NCI-H510A treated with DMSO at 0.1 percent for 48 hours (cell line): ENCODE measurements at places on chromosomes 1 and 21.

GRCh38 chr1:106924360-106924759 lies 132.1 kb upstream of the PRMT6 start:
- no peak for DNase-seq

- DNase-seq = no peak
These were observed 66.6 kb upstream of the DYNLT5 start for GRCh38 chr1:66685670-66686069.

GRCh38 chr1:165898837-165899236 lies 71.4 kb downstream of the UCK2 start:
- DNase-seq = no peak

DNA sequence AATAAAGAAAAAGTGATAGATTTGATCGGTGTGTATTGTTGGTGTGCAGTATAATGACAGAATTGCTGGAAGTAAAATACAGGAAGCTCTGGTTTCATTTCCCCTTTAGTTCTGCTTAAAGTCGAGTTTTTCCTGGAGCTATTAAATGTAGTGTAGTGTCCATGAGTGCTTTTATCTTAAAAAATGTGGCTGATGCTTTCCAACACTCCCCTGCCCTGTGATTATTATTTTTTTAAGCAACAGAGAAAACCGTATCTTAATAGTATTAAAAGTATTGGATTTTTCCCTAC lies 1.1 kb downstream of the LGALS8 start:
- no peak for DNase-seq

- no peak for DNase-seq
These were observed 364.6 kb upstream of the PROX1 start for GRCh38 chr1:213623064-213623581.

GRCh38 chr21:44571844-44572782 lies 1.4 kb upstream of the KRTAP10-4 start:
- no peak for DNase-seq

DNA sequence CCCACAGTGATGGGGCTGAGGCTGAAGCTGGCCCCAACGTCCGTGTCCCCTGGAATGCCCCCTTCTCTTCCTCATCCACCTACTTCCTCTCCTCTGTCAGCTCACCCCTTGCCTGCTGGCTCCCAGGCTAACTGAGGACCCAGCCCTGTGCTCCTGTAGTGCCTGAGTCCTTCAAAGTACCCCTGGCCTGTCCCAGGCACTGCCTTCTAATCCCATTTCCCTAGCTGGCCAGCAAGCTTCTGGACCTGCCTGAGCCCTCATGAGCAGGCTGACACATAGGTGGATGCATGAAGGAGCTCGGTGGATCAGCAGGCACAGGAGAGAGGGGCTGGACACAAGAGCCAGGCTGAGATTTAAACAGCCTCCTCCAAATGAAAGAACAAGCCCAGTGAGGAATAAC lies 650.8 kb downstream of the NPHP4 start:
- DNase-seq = no peak

- no peak for DNase-seq
These were observed 1.1 kb upstream of the EPS8L3 start for GRCh38 chr1:109764561-109765482.

DNA sequence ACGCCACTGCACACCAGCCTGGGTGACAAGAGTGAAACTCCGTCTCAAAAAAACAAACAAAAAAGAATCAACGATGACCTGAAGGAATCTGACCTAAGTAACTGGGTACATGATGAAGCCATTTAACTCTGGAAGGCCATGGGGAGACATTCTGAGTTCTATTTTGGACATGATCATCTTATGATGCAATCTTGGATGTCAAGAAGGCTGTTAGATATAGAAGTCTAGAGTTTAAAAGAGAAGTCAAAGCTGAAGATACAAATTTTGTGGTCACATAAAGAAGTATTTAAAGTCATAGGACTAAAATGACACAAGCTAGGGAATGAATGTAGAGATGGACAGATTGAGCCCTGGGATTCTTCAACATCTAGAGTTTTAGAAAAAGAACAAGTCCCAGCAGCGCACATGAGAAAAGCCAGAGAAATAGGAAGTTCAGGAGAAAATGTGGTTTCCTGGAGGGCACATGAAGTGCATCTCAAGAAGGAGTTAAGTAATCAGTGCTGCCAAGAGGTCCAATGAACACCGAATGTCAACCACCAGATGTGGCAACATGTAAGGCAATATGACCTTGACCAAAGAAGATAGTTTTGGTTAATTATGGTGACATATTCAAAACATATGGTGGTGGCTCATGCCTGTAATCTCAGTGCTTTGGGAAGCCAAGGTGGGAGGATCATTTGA lies 26.8 kb downstream of the ELK4 start:
- DNase-seq = no peak

- no peak for DNase-seq
These were observed 96.4 kb downstream of the CAMK2N1 start for GRCh38 chr1:20389571-20389970.

DNA sequence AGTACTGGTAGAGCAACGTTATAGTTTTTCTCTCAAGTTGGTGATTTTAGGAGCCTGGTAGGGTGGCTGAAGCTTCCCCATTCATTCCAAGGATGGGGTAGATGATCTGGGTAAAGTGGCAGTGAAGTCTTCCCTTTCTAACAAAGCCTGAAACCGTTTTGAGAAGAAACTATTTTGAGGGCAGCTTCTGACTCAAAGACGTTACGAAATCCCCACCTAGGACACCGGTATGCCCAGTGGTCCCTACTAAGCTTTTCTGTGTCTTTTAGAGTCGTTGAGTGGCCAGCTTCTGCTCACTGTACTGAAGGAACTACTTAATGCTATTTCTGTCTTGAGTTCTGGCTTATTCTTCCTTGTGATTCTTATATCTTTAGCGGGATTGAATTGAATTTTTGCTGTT lies 1.4 kb downstream of the WDTC1 start:
- no peak for DNase-seq

- peak; percentile 11 for DNase-seq
These were observed 14.1 kb downstream of the PIK3C2B start for GRCh38 chr1:204480515-204480914.

DNA sequence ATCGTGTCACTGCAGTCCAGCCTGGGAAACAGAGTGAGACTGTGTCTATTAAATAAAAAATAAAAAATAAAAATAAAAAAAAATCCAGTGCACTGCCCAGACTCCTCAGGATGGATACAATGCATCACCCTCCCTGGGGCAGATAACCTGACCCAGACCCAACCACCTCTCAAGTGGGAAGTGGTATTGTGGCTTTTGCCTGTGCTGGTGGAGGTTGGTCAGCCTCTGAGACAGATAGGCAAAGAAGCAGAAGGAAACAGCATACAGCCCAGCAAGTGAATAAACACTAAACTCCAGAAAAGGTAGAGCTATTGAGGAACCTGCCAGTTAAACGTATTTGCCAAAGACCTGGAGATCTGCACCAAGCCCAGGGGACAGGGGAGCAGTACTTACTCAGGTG lies 22.0 kb downstream of the HHIPL2 start:
- no peak for DNase-seq

- no peak for DNase-seq
These were observed 148.7 kb downstream of the FCRL5 start for GRCh38 chr1:157403608-157404007.

- DNase-seq = no peak
These were observed 124.0 kb downstream of the BRINP3 start for GRCh38 chr1:190353538-190354101.

DNA sequence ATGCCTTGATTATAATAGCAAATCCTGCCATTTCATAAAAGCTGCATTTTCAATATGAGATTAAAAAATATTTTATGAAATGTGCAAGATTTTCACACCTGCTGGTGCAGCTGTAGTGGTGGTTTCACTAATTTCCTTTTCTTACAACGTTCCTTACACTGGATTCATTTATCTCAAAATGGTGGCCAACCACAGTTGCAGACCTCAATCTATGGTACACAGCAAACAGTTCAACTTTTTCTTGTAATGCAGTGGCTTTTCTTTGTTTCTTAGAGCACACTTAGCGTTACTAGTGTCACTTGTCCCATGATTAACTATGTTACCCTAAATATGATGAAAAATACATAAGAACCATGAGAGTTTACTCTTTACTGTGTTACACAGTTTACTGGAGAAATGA lies 32.7 kb downstream of the FCER1A start:
- DNase-seq = no peak

- peak; percentile 84 for DNase-seq
These were observed 19.7 kb downstream of the CDK18 start for GRCh38 chr1:205523891-205524793.

DNA sequence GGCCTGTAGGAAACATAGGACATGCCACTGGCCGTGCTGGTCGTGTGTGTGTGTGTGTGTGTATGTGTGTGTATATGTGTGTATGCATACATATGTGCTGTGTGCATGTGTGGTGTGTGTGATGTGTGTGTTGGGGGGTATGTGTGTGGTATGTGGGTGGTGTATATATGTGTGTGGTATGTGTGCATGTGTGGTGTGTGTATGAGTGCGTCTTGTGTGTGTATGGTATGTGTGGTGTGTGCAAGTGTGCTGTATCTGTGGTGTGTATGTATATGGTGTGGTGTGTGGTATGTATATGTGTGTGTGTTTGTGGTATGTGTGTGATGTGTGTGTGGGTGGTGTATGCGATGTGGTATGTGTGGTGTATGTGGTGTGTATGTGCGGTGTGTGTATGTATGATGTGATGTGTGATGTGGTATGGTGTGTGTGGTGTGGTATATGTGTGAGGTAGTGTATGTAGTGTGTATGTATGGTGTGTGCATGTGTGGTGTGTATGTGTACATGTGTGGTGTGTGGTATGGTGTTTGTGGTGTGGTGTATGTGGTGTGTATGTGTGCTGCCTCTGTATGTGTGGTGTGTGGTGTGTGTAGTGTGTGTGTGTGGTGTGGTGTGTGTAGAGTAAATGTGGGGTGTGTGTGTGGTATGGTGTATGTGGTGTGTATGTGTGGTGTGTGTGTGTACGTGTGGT lies 120.8 kb upstream of the CACHD1 start:
- DNase-seq = no peak

DNA sequence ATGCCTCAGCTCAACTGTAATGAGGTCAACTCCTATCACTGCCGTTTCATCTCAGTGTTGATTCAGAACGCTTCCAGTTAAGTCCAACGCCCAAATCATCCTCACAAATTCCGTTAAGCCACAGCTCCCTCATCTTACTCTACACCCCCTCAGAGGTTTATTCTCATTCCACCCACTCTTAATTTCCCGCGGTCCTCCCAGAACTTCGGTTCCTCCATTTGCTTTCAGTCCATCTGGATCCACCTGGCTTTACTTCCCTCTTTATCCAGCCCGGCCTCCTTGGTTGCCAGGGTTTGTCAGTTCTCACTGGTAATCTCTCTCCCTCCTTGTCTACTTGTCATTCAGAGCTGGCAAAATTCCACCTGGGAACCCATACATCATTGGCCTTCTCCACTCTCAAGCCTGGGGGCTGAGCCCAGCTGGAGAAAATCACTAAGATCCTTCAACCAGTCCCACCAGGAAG lies 51.3 kb upstream of the RUNX1 start:
- DNase-seq = no peak

DNA sequence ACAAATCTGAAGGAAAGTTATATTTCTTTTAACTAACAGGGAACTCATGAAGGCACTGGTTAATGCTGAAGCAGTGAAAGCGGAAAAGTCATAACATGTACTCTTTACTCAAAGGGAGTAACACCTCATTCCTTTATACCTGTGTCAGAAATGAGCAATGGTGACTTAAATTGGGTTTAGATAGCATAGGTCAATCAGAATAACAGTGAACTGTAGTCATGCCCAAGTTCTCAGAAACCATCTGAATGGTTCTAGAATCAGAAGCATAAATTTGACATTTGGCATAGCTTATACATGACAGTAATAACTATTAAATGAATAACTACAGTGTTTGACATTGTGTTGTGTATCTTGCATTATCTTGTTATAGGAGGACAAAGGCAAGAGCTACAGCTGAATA lies 382.0 kb downstream of the NUF2 start:
- no peak for DNase-seq

DNA sequence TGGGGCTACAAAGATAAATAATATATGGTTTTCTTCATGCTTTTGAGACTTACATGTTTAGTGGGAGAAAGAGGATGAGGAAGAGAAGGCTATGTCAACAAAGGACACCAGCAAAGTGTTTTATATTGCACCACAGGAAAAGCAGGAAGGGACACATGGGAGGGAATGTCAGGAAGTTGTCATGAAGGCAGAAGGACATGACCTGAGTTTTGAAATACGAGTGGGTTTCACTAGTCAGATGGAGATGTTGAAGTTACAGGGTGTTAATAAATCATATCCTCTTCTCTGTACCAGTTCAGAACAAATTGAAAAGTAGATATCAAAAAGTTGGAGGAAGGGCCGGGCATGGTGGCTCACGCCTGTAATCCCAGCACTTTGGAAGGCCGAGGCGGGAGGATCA lies 18.2 kb upstream of the AGO1 start:
- DNase-seq = no peak

GRCh38 chr1:53700776-53701175 lies 38.2 kb downstream of the GLIS1 start:
- no peak for DNase-seq

DNA sequence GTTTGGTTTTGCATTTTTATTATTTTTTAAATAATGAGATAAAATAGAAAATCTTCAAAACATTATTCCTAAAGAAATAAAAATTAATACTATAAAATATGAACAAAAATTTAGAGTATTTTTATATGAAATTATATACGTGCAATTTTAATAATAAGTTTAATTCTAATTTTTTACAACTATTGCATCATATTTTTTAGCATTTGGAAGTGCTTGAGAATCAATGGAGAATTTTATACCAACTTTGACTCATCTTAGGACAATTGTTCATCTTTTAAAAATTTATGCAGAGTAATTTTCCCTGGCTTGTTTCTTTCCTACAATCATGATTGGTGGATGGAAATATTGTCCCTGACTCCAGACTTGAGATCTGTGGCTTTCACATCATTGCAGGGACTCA lies 362.5 kb downstream of the MRPL39 start:
- no peak for DNase-seq

GRCh38 chr1:172883387-172883791 lies 167.4 kb downstream of the TNFSF18 start:
- no peak for DNase-seq

- DNase-seq = no peak
These were observed 197.8 kb upstream of the USP25 start for GRCh38 chr21:15531986-15532385.
